ENCODE measurements at places on chromosomes 4 and X.

GRCh38 chr4:15717086-15717485 lies 14.2 kb downstream of the BST1 start:
- peak; percentile 56 for DNase-seq

DNA sequence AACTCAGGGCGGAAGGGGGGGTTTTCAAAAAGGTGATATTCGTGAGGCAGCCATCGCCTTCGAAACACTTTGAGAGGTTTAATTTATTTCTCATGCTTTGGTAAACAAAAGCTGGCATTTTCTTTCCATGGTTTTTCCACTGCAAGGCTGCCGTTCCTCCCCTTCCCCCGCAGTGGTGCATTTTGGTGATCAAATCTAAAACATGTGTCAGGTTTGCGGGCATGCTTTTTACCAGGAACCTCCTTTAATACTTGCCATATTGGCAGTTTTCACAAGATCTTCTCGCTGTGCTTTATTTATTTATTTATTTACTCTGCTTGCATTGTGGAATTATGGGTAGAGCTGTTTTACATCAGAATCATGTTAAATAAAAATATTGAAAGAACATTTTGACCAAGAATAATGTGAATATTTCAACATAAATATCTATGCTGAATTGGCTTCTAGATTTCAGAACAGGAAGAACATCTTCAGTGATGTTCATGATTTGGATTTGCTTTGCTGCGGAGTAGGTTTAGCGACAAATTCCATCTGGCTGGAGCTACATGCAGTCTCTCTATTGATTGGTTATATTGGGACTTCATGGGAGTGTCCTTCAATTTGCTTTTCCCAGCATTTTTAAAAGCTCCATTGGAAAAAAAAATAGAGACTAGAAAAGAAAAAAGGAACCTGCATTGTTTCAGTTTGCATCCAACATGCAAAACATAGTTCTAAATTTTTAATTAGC lies 54.4 kb downstream of the STOX2 start:
- DNase-seq: no peak

- no peak for DNase-seq
Measured at GRCh38 chr4:110164856-110165255, 33.6 kb downstream of the ELOVL6 start.

- DNase-seq: no peak
Measured at GRCh38 chr4:85642356-85643100, 167.6 kb downstream of the ARHGAP24 start.

- no peak for DNase-seq
Measured at GRCh38 chr4:82930848-82931755, 30.6 kb downstream of the THAP9 start.

GRCh38 chr4:64326507-64326906 lies 82.7 kb downstream of the TECRL start:
- DNase-seq: no peak

- DNase-seq: no peak
Measured at GRCh38 chr4:10521424-10521823, 64.2 kb upstream of the ZNF518B start.

- no peak for DNase-seq
Measured at GRCh38 chr4:40200875-40201801, 4.3 kb downstream of the RHOH start.

DNA sequence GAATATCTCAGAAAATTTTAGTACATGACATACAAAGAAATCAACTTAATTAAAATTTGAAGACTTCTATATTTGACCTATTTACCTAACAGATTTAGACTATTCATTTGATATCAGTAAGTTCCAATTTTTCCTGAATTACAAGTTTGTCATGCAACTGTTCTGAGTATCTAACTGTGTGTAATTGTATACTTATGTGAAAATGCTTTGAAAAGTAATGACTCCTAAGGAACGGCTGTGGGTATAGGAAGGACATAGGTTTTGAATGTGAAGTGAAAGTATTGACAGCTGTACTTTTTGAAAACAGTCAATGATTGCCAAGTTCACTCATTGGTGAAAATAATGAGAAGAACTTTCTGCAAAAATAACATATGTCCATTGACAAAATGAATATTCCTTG lies 2.9 kb downstream of the GRIA2 start:
- DNase-seq: no peak

All from fibroblast of skin of left quadriceps (primary cell).